ENCODE measurements at places on chromosomes 2 and 18.

GRCh38 chr18:41972067-41972925 is 17.3 kb downstream of the PIK3C3 start:
- no peak for DNase-seq

- DNase-seq: no peak
These were observed 5.9 kb upstream of the FN1 start for GRCh38 chr2:215441560-215442400.

DNA sequence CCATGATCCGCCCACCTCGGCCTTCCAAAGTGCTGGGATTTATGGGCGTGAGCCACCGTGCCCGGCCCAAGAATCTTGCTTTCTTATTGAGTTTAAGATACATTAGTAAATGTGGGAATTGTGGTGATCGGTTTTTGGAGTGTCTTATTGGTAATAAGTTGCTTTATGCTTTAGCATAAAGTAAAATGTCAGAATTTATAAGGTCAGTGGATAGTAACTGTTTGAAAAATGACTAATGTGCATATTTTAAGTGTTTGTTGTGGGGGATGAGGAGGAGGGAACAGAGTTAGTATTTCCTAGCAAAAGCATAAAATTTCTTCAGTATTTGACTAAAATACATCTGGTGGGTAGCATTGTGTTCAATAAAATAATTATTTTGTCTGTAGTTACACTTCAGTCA is 77.4 kb downstream of the SLC39A10 start:
- no peak for DNase-seq

DNA sequence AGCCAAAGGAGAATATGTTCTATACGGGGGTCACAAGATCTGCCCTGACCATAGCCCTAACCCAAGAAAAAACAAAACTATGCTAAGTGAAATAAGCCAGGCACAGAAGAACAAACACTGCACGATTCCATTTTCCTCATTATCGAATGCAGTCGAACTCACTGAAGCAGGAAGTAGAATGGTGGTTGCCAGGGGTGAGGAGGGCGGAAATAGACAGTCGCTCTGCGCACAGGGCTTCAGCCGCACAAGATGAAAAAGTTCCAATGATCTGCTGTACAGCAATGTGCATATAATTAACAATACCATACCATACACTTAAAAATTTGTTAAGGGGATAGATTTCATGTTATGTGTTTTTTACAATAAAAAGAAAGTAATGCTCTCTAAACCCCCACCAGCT is 257.7 kb downstream of the TXNL1 start:
- DNase-seq: no peak
